ENCODE measurements at places on chromosomes 1 and 21.

DNA sequence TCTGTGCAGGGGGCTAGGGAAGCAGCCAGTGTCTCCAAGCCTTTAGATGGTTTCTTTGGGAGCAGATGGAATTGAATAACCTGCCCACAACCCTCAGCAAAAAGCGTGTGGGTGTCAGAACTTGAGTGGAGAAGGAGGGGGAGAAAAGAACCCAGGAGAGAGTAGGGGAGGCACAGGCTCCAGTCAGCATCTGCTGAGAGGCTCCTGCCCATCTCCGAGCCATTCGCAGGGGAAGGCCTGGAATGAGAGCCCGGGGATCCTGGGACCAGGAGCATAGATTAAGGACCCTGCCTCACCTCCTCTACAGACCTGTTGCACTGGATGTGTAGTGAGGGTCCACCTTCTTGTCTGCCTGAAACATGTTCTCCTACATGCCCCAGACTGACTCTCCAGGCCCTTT lies 16.3 kb downstream of the TMEM81 start:
- no peak for DNase-seq

- no peak for DNase-seq
Observed at GRCh38 chr1:46492269-46492853, 2.7 kb downstream of the DMBX1 start.

DNA sequence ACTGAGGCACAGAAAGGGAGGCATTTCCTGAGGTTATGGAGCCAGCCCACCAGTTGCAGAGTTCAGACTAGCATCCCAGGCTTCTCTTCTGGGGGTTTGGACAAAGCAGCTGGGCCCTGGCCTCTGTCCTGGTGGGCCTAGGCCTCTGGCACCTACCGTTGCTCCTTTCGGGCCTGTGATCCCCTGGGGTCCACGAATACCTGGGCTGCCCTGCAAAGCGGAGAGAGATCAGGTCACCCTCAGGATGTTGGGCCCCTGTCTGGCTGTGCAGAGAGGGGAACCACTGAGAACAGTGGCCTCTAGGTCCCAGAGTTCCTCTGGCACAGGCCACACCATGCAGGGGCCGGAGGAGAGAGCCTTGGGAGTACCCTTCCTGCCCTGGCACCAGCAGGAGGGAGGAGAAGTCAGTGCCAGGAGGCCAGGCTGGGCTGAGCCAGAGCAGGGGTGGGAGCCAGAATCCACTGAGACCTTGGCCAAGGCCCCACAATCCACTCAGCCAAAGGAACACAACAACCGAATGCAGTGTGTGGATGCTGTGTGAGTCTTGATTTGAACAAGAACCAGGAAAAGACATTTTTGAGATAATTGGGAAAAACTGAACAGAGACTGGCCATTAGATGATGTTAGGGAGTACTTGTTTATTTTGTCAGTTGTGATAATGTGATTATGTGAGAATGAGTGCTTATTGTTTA lies 8.9 kb downstream of the COL9A2 start:
- DNase-seq, result no peak

DNA sequence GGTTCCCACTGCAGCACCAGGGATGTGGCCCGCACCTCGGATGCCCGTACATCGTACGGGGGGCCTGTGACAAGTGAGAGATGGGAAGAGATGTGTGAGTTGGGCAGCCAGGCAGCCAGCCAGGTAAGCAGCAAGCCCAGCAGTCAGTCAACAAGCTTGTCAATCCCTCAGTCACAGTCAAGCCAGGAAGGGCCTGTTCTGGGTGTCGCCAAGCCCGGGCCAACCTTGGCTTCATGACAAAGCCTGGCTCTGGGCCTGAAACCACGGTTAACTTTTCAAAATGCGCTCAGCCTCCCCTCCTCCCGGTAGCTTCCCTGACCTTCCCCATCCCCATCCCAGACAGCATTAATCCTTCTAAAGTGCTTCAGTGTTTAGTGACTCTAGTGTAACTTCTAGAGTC lies 31.8 kb downstream of the MYOM3 start:
- DNase-seq, result no peak

GRCh38 chr1:11453742-11454491 lies 25.0 kb upstream of the DISP3 start:
- no peak for DNase-seq
